Right cardiac atrium (tissue), 5 donors: ENCODE measurements at places on chromosomes 5 and 9.

DNA sequence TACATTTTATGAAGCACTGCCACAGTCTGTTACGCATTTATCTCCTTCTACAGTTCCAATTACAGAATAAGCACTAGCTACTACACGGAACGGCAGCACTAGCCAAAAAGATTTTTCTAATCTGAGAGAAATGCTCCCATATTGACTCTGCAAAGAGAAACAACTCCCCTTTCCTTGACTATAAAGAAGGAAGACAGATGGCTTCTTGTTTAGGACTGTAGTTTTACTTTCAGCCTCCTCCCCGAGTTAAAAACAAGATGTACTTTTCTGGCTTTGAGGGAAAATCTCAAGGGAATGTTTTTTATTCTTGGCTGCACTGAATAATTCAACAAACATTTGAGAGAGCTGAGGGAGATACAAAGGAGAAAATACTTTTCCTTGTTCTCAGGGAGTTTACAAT lies 1.9 kb upstream of the SLC44A1 start:
- DNase-seq, result no peak

GRCh38 chr9:132164604-132165362 lies 2.9 kb downstream of the NTNG2 start:
- DNase-seq, result no peak

- DNase-seq, result no peak
Observed at GRCh38 chr5:173178369-173178910, 34.1 kb downstream of the BNIP1 start.

DNA sequence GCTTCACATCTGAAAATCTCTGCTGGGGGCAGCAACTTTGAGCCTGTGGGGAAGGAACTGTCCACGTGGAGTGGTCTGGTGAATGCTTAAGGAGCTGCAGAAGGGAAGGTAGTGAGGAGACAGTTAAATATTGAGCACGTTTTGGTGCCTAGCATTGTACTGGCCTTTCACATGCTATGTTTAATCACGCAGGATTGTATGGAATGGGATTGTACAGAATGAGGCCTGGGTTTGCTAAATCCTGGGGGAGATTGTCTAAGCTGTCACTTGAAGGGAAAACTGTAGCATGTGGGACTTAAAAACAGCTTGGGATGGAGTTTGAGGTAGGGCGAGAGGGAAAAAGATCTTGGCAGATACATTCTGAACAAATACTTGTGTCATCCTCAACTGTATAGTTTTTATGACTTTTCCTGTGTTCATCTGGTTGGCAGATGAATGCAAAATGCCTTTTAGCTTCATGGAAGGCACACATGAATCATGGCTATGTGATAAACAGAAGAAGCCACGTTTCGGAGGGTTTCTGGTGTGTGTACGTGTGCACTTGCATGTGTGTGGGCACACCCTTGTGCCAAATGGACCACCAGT lies 106.6 kb downstream of the TMC1 start:
- DNase-seq, result no peak

DNA sequence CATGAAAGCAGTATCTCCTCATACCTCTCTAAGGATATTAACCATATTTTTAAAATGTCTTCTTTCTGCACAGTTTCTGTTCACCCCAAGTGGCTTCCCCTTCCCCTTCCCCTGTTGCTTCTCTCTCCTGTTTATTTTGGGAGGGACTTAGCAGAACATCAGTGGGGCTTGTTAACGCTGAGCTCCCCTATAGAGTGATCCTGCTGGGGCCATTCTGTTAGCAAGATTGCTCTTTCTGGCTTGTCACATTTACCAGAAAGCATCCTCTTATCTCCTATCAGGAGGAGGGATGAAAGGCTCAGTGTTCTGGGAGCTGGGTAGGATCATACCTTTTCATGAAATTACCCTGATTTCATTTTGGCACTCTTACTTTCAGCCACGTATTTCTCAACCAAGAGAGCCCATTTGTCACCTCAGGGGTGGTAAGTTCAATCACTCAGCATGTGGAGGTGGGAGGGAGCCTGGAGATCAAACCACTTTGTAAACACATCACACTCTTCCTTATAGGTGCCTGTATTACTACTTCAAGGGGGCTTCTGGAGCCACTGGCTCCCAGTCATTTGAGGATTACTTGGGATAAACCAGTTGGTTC lies 16.7 kb downstream of the NXNL2 start:
- no peak for DNase-seq

- peak; percentile 39 for DNase-seq
Observed at GRCh38 chr9:137458194-137459151, 661 bp downstream of the NSMF start.

DNA sequence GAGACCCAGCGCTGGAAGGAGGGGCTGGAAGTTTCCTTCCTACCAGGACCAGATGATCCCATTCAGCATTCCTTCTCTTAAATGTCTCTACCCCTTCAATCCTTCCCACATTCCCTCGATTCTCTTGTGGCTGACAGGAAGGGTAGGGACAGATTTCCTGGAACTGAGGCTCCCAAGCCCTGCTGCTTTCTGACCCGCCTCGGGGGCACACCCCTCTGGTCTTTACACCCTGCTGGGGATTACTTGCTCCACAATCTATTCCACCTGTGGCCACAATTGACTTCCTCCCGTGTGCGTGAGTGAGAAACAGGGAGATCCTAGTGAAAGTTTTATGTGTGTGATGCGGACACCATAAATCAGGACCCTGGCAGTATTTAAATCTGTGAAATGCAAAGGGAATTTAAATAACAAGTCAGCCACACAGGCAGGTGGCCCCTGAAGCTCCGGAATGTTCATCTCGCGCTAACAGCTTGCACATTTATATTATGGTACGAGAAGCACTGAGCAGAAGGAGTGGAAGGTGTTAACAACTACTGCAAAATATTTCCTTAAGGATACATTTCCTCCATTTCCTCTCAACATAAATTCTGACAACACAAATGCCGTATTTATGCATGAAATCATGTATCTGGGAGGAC lies 237.5 kb downstream of the SLIT3 start:
- DNase-seq, result no peak

DNA sequence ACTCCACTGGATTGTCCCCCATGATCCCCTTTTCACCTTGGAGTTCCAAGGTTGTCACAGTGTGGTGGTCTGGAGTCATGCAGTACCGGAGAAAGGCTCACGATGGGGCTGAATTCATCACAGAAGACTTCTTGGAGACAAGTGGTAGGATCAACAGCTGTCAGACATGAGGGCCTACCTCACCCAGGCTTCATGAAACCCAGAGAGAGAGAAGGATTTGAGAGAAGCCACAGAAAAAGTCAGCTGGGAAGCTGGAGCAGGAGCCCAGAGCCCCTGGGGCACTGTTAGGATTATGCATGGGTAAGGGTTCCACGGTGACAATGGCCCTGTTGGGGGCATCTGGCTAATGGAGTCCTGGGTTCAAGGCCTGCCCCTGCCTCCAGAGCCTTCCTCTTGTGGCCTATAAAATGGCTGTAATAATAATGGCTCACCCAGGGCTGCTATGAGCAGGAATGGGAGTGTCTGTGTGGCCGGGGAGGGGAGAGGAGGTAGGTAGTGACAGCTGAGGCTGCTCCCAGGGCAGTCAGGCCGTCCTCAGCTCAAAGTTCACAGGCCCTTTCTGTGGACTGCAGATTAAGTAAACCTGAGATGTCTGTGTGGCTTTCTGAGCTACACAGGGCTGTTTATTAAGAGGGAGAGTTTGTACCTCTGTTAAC lies 910 bp downstream of the TRIM14 start:
- no peak for DNase-seq

GRCh38 chr9:24881361-24881760 lies 335.7 kb upstream of the IZUMO3 start:
- DNase-seq, result no peak

- no peak for DNase-seq
Observed at GRCh38 chr9:111683392-111683791, 22.0 kb downstream of the GNG10 start.

GRCh38 chr5:72041654-72042053 lies 65.6 kb upstream of the MAP1B start:
- DNase-seq, result no peak

DNA sequence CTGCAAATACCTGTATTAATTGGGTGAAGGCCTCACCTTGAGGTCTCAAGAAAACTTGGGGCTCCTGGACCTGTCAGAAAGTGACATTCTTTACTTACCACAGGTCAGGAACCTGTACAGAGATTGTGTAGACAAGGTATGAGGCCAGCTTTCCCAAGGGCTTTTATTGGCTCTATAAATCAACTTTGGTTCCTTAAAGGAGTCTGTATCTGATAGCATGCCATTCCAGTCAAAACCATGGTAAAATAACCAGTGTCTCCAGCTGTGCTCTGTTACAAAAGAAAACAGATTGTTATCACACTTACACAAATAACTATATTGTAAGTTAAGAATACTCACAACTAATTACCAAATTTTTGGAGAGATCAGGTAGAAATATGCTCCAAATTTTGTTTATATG lies 64.5 kb downstream of the COL15A1 start:
- DNase-seq, result no peak

DNA sequence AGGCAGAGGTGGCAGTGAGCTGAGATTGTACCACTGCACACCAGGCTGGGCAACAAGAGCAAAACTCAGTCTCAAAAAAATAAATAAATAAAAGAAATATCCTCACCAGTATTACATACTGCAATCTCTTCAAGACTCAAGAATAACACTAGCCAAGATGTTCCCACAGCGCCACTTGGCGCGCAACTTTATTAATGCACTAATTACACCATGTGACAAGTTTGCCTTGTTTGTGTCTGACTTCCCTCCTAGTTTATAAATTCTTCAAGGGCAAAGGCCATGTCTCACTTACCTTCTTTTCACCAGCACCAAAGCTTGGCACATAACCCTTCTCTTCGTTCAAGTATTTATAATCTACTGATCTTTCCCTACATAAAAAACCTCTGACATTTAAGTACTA lies 4.8 kb downstream of the SKP1 start:
- DNase-seq, result no peak

- DNase-seq, result no peak
Observed at GRCh38 chr5:66814146-66814991, 218.2 kb downstream of the MAST4 start.

DNA sequence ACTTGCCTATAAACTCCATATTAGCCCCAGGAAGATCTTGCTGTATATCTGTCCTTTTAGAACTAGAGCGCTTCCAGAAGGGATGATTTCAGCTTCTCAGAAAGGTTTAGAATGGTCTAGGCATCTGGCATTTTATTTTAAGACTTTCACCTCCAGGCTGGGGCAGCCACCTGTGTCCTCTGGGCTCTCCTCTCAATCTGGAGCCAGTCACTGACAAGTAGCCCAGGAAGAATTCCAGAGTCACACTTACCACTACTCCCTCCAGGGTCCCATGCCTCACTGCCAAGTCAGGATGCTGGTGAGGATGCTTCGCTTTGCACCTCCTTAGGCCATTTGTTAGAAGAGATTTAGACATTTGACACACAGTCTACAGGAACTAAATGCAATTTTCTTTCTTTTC lies 20.8 kb downstream of the B4GALT1 start:
- DNase-seq, result no peak

DNA sequence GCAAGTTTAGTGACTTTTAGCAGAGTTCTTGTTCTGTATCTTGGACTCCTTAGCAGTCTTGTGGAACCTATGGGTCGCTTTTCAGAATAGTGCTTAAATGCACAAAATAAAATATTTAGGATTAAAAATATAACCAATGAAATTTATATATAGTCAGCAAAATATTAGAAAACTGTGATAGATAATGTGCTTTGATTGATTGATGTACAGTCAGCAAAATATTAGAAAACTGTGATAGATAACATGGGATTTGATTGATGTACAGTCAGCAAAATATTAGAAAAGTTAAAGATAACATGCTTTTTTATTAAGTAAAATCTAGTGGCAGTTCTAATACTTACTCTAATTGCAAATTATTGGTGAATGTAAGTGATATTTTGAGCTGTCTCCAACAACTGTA lies 16.1 kb downstream of the PALM2AKAP2 start:
- DNase-seq, result no peak

GRCh38 chr9:134240361-134240760 lies 76.0 kb upstream of the RNU6ATAC start:
- DNase-seq, result peak; percentile 43

DNA sequence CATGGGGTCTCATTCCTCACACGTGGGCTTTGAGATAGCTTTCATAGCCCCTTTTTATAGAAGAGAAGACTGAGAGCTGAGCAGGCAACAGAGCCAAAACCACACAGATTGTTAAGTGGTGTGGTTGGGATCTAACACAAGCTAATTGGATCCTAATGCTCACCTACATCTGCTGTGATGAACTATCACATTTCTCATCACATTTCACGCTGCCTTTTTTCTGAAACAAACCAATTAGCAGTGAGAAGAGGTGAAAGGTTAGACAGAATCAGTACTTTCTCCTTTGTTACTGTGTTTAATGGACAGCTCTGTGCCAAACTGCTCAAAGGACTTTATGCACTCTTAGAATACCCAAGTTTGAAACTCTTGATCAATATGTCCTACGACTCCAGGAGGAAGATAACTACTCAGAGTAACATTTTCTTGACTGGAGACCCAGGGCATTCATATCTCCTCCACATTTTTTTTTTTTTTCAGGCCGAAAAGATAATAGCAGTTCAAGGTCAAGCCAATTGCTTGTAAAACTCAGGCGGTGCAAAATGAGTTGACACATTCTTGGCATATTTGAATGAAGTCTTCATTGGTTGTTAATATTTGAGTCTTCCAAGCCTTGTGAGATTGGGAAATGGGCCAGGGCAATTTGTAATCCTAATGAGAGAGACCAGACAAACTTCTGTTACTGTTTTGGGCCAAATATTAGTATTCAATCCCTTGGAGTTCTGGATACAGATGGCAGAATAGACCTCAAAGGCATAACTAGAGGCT lies 138.4 kb downstream of the KCTD16 start:
- no peak for DNase-seq

DNA sequence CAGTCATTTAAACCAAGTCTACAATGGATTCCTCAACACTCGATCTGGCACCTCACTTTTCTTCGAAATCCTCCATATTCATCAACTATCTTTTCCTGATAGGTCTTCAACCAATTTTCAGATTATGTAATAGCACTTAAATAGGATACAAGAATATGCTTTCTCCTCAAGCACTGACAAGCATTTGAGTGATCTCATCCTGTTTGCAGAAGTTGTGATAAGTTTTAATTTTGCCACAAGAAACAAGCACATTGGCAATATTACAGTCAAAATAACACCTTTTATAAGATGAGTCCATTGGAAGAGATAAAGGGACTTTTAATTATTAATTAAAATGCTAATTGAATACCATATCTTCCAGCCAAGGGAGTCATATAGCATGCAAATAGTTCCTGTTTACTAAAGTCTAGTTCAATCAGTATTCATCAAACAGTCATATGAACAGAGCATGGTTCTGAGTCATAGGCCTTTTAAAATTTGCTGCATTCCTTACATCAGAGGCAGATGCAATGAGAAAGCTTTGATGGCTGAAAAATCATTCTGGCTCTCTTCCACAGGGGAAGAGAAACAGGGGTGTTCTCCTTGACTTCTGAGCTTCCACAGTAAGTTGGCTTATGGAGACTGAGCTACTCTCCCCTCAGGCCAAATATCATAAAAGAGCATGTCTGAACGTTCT lies 32.7 kb upstream of the ZCCHC9 start:
- no peak for DNase-seq
